Stimulated activated CD8-positive, alpha-beta memory T cell treated with anti-CD3 and anti-CD28 coated beads, Interleukin-4, amount 100 ng/mL, for 1 hour (primary cell): ENCODE measurements at places on chromosomes 5 and 9.

- DNase-seq = no peak
These were observed 149.9 kb downstream of the ARSB start for GRCh38 chr5:78835176-78835575.

GRCh38 chr9:137127301-137128157 is 11.4 kb upstream of the GRIN1 start:
- no peak for DNase-seq

DNA sequence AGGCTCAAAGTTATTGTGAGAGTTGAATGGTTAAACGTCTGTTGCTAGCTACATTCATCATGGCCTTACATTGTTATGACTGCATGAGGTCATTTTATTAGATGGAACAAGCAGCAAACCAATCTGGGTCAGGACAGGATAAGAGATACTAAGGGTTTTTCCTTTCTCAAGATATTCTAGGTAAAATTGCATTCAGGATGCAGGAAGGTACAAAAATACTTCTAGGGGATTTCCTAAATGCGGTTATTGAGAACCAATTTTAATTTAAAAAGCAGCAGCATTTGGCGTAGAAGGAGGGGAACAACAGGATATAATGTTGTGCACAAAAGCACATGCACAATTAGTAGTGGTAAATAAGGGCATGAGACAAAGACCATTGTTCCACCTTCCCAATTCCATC is 39.2 kb upstream of the LURAP1L start:
- DNase-seq = no peak

DNA sequence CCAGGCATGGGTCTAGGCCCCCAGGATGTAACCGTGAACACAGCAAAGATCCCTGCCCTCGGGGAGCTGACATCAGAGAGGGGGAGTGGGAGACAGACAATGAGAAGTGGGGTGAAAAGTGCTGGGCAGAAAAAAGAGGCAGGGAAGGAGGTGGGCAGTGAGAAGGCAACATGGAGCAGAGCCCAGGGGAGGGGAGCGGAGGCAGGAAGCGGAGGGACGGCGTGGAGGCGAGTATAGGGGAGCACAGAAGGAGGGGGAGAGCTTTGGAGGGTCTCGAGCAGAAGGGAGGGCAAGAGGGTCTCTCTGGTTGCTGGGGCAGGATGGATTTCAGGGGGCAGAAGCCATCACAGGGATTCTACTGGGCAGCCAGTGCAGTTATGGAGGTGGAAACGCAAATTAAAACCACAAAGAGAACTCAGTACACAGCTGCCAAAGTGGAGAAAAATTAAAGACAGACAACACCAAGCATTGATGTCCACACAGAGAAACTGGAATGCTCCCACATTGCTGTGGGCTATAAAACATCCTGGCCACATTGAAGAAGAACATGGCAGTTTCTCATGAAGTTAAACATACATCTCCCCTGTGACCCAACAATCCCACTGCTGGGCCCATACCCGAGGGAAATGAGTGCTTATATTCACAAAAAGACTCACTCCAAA is 21.1 kb upstream of the LAMC3 start:
- no peak for DNase-seq

DNA sequence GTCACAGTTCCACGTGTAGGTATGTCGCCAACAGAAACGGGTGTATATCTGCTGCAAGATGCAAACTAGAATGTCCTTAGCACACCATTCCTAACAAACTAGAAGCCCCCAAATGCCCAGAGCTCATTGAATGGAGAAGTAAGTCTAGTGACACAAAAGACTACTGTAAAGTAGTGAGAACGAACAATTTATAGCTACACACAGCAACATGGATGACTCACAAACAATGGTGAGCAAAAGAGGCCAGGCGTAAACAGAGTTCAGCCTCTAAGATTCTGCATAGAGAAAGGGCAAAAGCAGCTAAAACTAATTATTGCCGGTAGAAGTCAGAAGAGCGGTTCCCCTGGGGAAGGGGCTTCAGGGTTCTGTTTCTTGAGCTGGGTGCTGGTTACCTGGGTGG is 74.7 kb downstream of the AMBP start:
- DNase-seq = no peak
